ENCODE measurements at places on chromosomes 12 and 14.

- no peak for DNase-seq
These were observed 48.7 kb downstream of the ST8SIA1 start for GRCh38 chr12:22285846-22286245.

GRCh38 chr14:99755629-99756603, 37.3 kb upstream of the EML1 start:
- peak; percentile 85 for DNase-seq

DNA sequence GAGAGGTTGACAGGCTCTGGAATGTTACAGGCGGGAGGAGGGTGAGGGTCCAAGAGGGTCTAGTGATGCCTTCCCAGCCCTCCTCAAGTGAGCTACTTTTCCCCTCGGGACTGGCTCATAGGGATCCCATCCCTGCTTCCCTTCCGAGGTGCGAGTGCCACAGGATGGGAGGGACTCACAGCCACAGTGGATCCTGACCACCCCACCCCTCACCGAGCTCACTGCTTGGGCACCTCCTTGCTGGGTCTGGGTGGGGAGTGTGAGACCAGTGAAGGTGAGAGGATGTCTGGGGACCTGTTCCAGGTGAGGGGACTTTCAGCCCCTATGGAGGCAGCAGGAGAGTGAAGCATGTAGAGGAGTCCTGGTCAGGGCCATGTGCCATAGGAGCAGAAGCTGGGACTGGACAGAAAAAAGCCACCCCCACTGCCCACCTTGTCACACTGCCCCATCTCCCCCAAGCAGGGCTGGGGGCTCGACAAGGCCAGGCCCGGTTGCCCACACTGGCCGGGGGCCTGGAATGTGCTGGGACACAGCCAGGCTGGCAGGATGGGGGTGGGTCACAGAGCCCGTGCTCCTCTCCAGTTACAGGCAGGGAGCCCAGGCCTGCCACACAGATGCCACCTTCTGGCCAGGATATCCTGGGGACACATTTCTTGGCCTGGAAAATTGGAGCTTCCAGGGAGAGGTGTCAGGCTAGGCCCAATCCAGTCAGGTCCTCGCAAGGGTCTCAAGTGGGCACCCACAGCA, 1.7 kb upstream of the TNS2 start:
- peak; percentile 87 for DNase-seq

DNA sequence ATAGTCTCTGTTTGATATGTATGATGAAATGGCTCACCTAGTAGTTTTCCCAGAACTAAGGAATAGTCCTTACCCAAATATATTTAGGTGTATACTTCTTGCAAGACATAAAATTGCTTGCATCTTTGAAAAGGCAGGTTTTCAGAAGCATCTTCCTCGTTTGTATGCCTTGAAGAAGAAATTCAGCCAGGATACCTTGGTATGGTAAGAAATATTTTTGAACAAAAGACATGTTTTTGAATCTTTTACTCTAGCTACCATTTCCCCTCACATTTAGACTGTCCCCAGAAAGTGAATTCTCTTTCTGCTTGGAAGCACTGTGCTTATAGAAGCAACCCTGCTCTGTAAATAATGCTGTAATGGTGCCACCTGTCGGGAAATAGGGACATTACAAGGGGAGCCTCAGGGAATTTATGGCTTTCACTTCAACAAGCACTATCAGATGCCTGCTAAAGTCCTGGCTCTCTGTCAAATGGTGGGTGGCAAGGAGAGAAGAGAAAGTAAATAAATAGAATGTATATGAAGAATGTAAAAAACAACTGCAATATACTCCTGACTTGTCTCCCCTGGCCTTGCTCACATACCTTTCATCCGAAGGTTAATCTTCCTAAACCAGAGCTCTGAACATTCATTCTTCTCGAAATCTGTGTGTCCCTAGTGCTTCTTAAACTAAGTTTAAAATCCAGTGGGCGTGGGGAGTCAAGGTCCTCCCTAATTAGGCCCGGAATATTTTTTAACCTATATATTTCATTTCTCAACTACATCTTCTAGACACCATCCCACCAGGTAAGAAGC, 6.1 kb downstream of the CCDC184 start:
- DNase-seq, result peak; percentile 74

- no peak for DNase-seq
These were observed 315.3 kb downstream of the DIO2 start for GRCh38 chr14:79896009-79896408.

DNA sequence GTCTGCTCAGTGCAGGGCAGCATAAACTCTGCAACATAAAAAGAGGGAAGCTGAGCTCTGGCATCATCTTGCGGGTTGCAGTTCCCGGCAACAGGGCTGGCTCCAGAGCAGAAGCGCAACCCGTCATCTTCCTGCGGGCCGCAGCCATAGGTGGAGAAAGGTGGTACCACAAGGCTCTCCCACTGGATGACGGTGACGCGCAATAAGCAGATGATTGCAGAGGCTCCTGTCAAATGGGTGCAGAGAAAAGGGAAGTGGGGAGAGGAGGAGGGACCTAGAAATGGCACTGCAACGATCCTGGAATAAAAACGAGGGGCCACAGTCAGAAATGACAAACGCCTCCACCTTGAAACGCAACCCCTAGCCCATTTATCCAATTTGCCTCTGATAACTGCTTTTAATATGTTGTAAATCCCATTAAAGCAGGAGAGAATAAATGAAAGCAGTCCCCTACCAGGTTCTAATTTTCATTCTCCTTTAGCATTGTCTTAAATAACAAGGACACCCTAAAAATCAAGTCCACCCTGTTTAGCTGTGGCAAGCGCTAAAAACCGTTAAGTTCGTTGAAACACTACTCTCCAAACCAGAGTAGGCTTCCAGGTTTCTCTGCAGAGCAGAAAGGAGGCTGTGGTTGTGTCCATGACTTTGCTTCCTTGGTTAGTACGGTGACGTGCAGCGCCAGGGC, 30.9 kb upstream of the TUBA1C start:
- peak; percentile 16 for DNase-seq

DNA sequence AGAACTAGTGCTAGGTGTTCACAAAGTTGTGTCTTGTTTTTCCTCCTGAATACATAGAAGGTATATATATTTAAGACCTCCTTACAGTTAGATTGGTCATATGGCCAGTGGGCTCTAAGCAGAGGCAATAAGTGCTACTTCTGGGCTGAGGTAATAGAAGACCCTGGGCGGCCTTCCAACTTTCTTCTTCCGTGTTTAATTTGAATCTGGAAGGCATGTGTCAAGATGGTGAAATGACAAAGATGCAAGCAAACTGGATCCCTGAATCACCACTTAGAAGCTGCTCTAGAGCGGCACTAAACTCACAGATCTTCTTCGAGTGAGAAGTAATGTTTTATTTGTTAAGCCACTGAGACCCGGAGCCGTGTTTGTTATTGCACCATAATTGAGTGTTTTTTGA, 201.0 kb upstream of the GZMB start:
- DNase-seq, result no peak

All from body of pancreas (tissue), 4 donors.